ENCODE measurements at places on chromosomes 3 and 15.

GRCh38 chr3:25476639-25477038, 48.6 kb downstream of the RARB start:
- peak; percentile 61 for DNase-seq

DNA sequence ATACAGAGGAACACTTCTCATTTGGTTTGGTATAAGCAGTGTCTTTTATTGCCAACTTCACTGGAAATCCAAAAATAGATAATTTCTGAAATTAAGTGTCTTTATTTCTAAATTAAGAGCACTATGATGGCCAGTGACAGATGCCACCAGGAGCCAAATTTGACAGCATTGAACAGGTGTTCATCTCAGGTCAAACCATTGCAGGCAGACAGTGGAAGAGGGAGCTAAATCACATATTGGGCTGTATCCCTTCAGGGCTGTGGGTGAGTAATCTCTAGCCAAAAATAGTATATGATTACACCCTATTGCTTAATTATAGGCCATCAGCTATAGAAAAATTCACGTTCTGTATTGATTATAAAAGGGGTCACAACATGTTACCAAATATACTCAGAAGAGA, 457.7 kb downstream of the NAALADL2 start:
- no peak for DNase-seq

- DNase-seq, result no peak
Measured at GRCh38 chr3:182795389-182795782, 2.1 kb downstream of the ATP11B start.

GRCh38 chr3:131242201-131242600, 139.4 kb upstream of the NUDT16 start:
- no peak for DNase-seq

DNA sequence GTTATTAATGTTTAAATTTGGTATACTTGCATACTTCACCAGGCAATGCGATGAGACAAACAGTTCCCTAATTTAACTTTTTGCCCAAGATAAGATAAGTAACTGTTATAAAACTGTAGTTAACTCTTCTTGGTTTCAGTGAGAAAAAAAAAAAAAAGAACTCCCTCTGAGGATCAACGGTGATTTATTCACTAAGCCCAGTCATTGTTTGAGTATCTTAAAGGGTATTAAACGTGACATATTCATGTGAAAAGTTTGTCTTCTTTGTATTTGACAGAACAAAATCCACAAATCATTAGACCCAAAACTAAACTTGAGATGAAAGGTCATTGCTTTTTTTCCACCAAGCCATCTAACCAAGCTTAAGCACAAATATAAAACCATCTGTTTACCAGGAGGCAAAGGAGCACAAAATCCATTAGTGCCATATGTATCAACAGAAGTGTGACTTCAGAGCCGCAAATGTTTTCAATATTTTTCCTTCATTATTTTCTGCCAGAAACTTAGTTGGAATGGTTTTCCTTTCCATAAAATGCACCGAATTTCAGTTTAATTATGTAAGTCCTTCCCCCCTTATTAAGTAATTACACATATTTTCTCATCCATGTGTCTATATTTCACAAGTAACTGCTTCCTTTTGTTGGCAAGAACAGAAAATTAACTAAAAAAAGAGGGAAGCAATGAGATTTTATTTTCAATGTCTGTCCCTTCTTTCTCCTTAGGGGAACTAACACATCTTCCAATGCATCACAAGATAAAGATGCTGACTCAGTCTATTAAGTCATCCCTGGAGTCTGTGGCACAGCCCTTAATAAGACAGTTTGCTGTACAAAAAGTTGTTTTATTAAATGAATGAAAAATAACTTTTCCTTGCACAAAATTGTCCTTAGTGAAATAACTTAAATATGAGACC, 92.2 kb upstream of the RAP2B start:
- DNase-seq, result peak; percentile 68

DNA sequence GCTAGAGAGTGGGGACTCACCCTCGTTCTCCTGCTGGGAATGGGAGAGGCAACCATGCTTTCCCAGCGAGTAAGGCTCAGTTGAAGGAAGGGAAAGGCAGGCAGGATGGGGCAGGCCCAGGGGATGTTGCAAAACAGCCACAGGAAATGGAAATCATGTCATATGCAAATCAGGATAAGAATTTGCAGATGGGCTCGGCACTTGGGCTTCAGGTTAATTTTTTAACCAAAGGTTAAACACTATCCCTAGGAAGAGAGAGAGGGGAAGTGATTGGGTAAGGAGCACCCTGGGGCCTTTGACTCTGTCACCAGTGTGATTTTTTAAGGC, 14.6 kb upstream of the PLA2G4E start:
- peak; percentile 58 for DNase-seq

DNA sequence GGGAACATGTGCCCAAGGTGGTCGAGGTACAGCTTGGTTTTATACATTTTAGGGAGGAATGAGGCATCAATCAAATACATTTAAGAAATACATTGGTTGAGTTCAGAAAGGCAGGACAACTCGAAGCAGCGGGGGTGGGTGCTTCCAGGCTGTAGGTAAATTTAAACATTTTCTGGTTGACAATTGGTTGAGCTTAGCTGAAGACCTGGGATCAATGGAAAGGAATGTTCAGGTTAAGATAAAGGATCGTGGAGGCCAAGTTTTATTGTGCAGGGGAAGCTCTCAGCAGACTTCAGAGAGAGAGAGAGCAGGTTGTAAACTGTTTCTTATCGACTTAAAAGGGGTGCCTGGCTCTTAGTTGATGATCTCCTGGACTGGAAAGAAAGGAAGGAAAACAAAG, 11.3 kb downstream of the CPN2 start:
- no peak for DNase-seq

- no peak for DNase-seq
Measured at GRCh38 chr15:25789211-25789610, 73.9 kb downstream of the ATP10A start.

- DNase-seq, result no peak
Measured at GRCh38 chr3:48702320-48702920, 14.6 kb downstream of the IP6K2 start.

DNA sequence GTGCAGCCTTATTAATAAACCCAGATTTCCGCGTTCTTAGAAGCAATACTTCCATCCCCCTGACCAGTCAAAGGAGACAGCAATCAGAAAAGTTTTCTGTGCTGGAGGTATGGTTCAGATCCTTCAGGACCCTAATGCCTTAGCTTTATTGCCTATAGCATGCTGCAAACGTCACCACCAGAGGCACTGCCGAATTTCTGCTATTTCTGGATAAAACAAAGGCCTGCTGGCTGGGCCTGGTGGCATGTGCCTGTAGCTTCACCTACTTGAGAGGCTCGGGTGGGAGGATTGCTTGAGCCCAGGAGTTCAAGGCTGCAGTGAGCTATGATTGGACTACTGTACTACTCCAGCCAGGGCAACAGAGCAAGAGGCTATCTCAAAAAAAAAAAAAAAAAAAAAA, 407.2 kb downstream of the FOXP1 start:
- no peak for DNase-seq

DNA sequence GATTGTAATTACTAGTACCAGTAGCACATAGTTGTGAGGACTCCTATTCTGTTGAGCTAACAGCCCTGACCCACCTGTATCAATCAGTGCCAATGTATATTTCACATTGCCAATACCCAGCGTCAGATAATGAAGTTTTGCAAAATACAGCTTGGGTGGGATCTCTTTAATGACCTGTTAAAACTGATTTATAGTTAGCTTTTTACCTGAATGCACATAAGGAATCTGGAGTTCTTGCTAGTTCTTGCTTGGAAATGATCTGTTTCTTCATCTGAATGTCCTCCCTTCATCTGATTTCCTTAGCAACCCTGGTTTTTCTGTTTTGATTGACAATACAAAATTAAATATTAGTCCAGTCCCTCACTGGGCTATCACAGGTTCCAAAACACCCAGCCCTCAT, 62.8 kb downstream of the LIPC start:
- no peak for DNase-seq

DNA sequence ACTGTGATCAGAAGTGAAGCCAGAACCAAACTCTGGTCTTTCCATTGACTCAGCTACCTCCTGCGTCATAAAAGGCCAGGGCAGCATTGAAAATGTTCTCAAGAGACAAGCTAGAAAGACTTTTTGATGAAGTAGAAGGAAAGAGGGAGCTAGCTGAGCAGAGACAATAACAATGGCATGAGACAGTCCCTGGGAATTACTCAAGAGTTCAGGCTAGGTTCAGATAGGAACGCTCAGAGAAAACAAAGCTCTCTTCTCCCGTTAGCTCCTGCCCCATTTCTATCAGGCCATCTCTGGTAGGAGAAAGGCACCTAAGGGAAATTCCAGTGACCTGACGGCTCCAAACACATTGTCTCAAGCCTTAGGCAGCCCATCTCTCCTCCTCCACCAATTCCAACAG, 7.0 kb upstream of the OXTR start:
- DNase-seq, result peak; percentile 97

- DNase-seq, result no peak
Measured at GRCh38 chr3:123798550-123798949, 85.6 kb downstream of the MYLK start.

DNA sequence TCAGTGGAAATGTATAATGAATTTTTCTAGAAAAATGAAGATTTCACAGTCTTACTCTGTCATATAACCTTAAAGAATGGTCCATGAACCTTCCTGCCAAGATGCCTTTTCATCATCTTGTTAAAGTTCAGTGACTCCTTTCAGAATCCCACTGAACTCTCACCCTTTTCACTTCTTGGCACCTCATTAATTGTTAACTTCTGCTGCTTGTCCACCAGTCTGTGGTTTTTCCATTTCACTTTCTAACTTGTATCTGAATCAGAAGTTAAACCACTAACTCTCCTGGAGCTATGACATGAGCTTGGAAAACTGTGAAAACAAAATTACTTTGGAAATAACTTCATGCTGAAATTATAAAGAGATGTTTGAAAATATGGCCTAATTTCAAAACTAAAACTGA, 281.2 kb upstream of the ALCAM start:
- DNase-seq, result no peak

DNA sequence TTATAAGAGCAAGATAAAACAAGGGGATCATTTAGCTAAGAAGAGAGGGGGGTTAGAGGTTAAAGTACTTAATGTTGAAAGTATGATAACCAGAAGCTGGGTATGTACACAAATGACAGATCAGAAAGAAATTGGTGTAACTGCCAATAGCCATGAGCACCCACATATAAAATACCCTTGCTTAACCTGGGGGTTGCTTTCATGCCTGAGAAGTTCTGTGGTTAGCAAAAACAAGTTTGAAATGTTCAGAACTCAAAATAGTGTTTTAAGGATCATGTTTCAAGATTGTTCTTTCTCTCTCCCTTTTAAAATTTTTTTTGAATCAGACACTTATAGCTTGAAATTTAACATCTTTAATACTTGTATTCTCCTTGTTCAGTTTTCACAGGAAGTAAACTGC, 321.4 kb upstream of the GBE1 start:
- DNase-seq, result no peak

DNA sequence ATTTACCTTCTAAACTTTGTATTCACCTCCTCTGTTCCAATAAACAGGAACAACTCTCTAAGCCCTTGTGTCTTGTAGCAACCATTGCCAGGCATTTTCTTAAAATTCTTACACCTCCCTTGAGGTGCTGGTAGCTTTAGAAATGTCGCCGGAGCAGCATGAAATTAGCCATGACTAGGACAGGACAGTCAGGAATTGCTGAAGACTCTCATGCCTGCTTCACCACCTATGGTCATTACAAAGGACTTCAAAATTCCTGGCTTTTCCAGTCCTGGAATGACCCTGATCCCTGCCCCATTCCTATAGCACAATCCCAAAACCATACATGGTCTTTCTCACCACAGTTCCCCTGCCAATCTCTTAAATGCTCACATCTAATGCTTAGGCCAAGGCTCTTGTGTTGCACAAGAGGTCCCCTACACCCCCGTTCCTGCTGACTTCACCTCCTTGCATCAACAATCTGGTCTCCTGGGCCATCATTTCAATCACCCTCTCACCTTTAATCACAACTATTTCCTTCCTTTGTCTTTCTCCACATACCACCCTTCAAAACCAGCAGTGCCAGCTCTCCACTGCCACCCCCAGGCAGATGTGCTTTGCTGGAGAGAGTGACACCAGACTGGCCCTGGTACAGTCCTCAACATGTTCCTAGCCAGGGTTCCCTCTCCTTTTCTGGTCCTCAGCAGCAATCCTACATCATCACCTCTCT, 113.2 kb upstream of the TJP1 start:
- no peak for DNase-seq

GRCh38 chr15:27770086-27770607, 329.0 kb downstream of the OCA2 start:
- no peak for DNase-seq

- no peak for DNase-seq
Measured at GRCh38 chr15:86690566-86690965, 610.9 kb downstream of the AGBL1 start.

GRCh38 chr3:61663356-61664104, 102.2 kb downstream of the PTPRG start:
- no peak for DNase-seq

- DNase-seq, result peak; percentile 1
Measured at GRCh38 chr3:89303701-89304100, 196.3 kb downstream of the EPHA3 start.

- DNase-seq, result peak; percentile 50
Measured at GRCh38 chr3:108006881-108007331, 83.9 kb downstream of the CD47 start.

- no peak for DNase-seq
Measured at GRCh38 chr15:68561901-68562300, 16.9 kb upstream of the CORO2B start.

GRCh38 chr15:88089731-88090130, 166.8 kb downstream of the NTRK3 start:
- DNase-seq, result no peak

GRCh38 chr3:46709157-46709654, 8.0 kb downstream of the TMIE start:
- DNase-seq, result no peak

- peak; percentile 46 for DNase-seq
Measured at GRCh38 chr3:55524565-55525244, 37.6 kb upstream of the WNT5A start.
